ENCODE measurements at places on chromosomes 2 and 18. TPM values are rescaled to one million over a fixed set of nuclear protein-coding genes. Genes with fewer than 3 reads are reported as not detected.

Gene RAMP1
- total RNA-seq, result 0.63 TPM

Gene IL1B
- total RNA-seq, result not detected

Gene SCYGR4
- total RNA-seq, result not detected

Gene SDC1
- total RNA-seq, result 22.3 TPM

Gene GTF2A1L
- not detected for total RNA-seq

Gene SEMA4F
- total RNA-seq, result 6.4 TPM

Gene DSG1
- total RNA-seq, result not detected

Gene ARL6IP6
- 27.3 TPM for total RNA-seq

Gene DES
- 3.0 TPM for total RNA-seq

Gene SERPINB11
- total RNA-seq, result not detected

Gene KDSR
- total RNA-seq, result 58.5 TPM

Gene SATB2
- total RNA-seq, result 23.0 TPM

Gene PPP1R1C
- 4.0 TPM for total RNA-seq

Gene SERPINB4
- 4.3 TPM for total RNA-seq

Gene VWA3B
- not detected for total RNA-seq

Gene KLHL30
- total RNA-seq, result not detected

Gene SERPINB10
- not detected for total RNA-seq

Gene SMC6
- total RNA-seq, result 40.3 TPM

Gene PROC
- total RNA-seq, result 0.37 TPM

Gene ERMN
- total RNA-seq, result 0.29 TPM

Gene SNED1
- 1.8 TPM for total RNA-seq

Gene IGFBP5
- 0.61 TPM for total RNA-seq

Gene PARD3B
- 4.3 TPM for total RNA-seq

Gene PSD4
- total RNA-seq, result 1.0 TPM

Gene ALLC
- total RNA-seq, result not detected

Gene UGT1A10
- not detected for total RNA-seq

Gene PRKAG3
- total RNA-seq, result not detected

Gene KYNU
- total RNA-seq, result not detected

Gene GALNT14
- 2.7 TPM for total RNA-seq
